ENCODE measurements at places on chromosomes 7 and 10. TPM values are rescaled to one million over a fixed set of nuclear protein-coding genes. Genes with fewer than 3 reads are reported as not detected.

The ZNF365 gene
- not detected for total RNA-seq

The AKR1C4 gene
- not detected for total RNA-seq

The TRIM74 gene
- not detected for total RNA-seq

The TMEM236 gene
- total RNA-seq, result 0.11 TPM

The MUC3A gene
- not detected for total RNA-seq

The FAM25A gene
- not detected for total RNA-seq

The LRGUK gene
- total RNA-seq, result 0.09 TPM

GRCh38 chr10:92593619-92594588 lies 974 bp downstream of the KIF11 start:
- no peak for DNase-seq
- peak overlapping the region; percentile 95 for H3K4me3 ChIP-seq
- peaks cover 23% of the 10 kb centered on the region for H3K4me1 ChIP-seq
- H3K27me3 ChIP-seq, result peaks cover 4% of the 10 kb centered on the region
- H3K27ac ChIP-seq, result peak overlapping the region; percentile 98

- no peak for DNase-seq
- H3K27me3 ChIP-seq, result no peaks in the 10 kb centered on the region
- H3K4me3 ChIP-seq, result no peak overlapping the region
- no peaks in the 10 kb centered on the region for H3K36me3 ChIP-seq
- H3K4me1 ChIP-seq, result no peaks in the 10 kb centered on the region
- no peak overlapping the region for H3K27ac ChIP-seq
Measured at GRCh38 chr10:71651928-71652327, 67.7 kb downstream of the C10orf105 start.

DNA sequence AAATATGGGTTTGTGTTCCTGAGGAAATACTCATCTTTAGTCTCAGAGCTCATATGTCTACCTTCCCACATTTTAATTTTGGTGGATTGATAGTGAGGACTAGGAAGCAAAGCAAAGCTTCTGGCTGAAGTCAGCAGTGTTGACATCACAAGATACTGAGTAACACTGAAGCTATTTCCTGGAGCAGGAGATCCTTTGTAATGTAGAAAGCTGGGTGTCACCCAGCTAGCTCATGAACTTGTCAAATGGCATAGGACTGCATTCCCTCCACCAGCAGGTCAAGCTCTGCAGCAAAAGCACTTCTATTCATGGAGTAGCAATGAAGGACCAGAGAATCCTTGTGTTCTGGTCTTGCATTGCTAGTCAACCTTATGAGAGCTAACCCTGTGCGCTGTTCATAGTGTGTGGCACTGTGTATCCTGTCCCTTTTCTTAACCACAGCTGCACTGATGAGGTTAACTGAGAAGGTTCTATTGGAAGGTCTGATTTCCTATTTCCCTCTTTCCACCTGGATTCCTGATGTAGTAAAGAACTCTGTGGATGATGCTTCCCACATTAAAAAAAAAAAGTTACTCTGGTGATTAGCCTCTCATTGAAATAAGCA lies 94.8 kb upstream of the ZNF804B start:
- H3K27ac ChIP-seq, result no peak overlapping the region
- H3K4me1 ChIP-seq, result no peaks in the 10 kb centered on the region
- no peak overlapping the region for H3K4me3 ChIP-seq
- no peaks in the 10 kb centered on the region for H3K36me3 ChIP-seq

GRCh38 chr7:139709485-139709884 lies 68.3 kb downstream of the HIPK2 start:
- no peak overlapping the region for H3K27ac ChIP-seq
- DNase-seq, result no peak
- peaks cover under 1% of the 10 kb centered on the region for H3K4me1 ChIP-seq
- H3K36me3 ChIP-seq, result peaks cover 10% of the 10 kb centered on the region

DNA sequence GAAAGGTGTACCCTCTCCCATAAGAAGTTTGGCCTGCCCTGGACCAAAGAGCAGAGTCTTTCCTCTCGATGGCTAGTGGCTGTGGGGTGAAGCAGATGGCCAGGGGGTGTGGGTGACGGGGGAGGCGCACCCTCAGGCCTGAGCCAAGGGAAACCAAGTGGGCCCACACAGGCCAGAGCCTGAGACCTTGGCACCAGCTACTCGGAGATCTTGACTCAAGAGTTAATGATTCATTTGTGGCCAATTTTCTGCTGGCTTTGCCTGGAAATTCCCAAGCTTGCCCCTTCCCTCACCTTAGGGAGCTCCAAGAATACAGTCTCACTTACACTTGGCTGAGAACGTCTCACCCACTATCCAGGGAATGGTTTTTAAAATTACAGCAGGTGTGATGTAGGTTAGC lies 42.7 kb downstream of the ZMIZ1 start:
- no peak for DNase-seq
- H3K36me3 ChIP-seq, result no peaks in the 10 kb centered on the region
- H3K27me3 ChIP-seq, result no peaks in the 10 kb centered on the region
- no peak overlapping the region for H3K27ac ChIP-seq

- H3K4me3 ChIP-seq, result no peak overlapping the region
- no peaks in the 10 kb centered on the region for H3K27me3 ChIP-seq
- no peak overlapping the region for H3K27ac ChIP-seq
- no peak for DNase-seq
- H3K36me3 ChIP-seq, result no peaks in the 10 kb centered on the region
Measured at GRCh38 chr10:71643904-71644303, 75.7 kb downstream of the C10orf105 start.

GRCh38 chr10:120075349-120075748 lies 182.8 kb downstream of the SEC23IP start:
- H3K4me1 ChIP-seq, result no peaks in the 10 kb centered on the region
- H3K4me3 ChIP-seq, result no peak overlapping the region
- H3K27ac ChIP-seq, result no peak overlapping the region
- peaks cover 22% of the 10 kb centered on the region for H3K27me3 ChIP-seq

DNA sequence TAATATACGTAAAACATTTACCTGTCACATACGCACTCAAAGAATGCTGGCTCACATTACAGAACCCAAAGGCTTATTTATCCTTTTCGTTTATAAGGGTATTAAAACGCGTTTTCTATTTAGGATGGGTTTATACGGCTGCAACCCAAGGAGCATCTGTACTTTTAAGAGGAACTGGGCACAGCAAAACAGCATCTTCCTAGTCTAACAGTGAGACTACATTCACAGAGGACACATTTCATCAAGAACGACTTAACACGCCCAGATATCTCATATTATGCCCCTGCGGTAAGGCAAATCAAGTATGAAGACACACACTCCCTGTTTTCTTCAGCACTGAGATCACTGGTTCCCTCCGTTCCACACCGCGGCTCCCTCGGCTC lies 533 bp upstream of the DMTF1 start:
- peak overlapping the region; percentile 99 for H3K4me3 ChIP-seq
- no peaks in the 10 kb centered on the region for H3K27me3 ChIP-seq
- peaks cover 26% of the 10 kb centered on the region for H3K36me3 ChIP-seq
- DNase-seq, result no peak

DNA sequence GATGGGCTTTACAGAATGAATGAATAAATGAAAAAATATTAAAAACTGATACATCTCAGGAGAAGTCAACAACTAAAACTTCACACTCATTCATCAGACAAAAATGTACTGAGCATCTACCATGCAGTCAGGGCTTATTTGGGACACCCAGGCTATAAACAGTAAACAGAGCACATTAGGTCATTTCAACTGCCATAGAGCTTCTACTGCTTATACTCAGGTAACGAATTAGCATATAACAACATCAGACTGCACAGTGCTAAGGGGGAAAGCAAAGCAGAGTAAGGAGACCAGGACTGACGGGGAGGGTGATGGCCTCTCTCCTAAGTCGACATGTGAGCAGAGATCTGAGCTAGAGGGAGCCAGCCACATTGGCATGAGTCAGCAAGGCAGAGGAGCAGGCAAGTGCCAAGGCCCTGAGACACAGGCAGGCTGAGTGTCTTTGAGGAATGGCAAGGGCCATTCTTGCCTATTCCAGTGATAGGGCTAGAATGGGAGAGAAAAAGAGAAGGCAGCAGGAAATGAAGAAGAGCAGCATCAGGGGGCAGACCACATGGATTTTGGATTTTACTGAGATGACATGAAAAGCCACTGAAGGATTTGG lies 528.9 kb downstream of the PARD3 start:
- H3K36me3 ChIP-seq, result no peaks in the 10 kb centered on the region
- peaks cover 12% of the 10 kb centered on the region for H3K27me3 ChIP-seq
- no peak overlapping the region for H3K4me3 ChIP-seq
- H3K4me1 ChIP-seq, result peaks cover 12% of the 10 kb centered on the region
- no peak for DNase-seq
- no peak overlapping the region for H3K27ac ChIP-seq

GRCh38 chr7:155571581-155572345 lies 25.4 kb upstream of the CNPY1 start:
- no peak for DNase-seq
- peaks cover 3% of the 10 kb centered on the region for H3K27me3 ChIP-seq
- no peak overlapping the region for H3K4me3 ChIP-seq
- H3K27ac ChIP-seq, result no peak overlapping the region

- H3K4me3 ChIP-seq, result no peak overlapping the region
- no peak overlapping the region for H3K27ac ChIP-seq
- peaks cover 30% of the 10 kb centered on the region for H3K4me1 ChIP-seq
- H3K36me3 ChIP-seq, result no peaks in the 10 kb centered on the region
Measured at GRCh38 chr10:50533296-50533695, 90.5 kb downstream of the SGMS1 start.

DNA sequence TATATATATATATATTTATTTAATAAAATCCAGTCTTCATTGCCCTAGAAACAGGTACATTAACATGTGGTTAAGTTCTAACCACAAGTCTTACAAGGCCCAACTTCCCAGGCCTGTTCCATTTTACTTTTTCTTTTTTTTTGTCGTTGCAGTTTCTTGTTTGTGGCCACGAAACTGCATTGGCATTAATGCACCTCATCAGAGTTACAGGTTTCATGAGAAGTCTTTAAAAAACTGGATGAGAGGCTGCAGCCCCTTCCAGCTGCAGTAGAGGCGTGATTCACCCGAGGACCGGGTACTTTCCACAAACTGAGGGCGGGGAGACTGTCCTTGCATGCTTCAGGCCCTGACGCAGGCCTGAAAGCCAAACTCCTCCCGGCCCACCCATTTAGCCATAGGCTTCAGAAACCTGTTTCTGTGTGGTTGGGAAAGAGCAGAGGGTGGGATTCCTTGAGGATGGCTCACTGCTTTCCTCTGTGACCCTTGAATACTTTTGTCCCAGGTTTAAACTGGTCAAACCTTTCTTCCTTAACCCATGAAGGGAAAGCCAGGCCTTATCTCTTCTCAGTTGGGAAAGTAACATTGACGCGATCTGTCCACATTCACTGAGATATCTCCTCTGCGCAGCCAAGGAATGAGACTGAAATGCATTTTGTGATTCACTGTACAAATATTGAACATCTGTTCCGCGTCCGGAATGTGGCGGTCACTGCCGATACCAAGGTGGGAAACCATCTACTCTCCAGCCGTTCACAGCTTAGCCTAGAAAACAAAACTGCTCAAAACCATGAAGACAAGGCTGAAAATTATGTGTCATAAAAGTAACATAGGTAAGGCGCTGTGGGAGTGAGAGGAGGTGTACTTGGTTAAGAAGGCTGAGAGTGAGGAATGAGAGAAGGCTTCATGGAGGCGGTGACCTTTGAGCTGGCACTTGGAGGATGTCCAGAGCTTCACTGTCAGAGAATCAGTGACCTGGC lies 311.7 kb downstream of the GATA3 start:
- no peak overlapping the region for H3K4me3 ChIP-seq
- DNase-seq, result peak; percentile 73
- no peaks in the 10 kb centered on the region for H3K36me3 ChIP-seq
- peaks cover 39% of the 10 kb centered on the region for H3K4me1 ChIP-seq
- H3K27me3 ChIP-seq, result no peaks in the 10 kb centered on the region

GRCh38 chr10:71705582-71705981 lies 14.0 kb downstream of the C10orf105 start:
- H3K27ac ChIP-seq, result no peak overlapping the region
- DNase-seq, result no peak
- H3K4me1 ChIP-seq, result peaks cover 25% of the 10 kb centered on the region
- H3K4me3 ChIP-seq, result no peak overlapping the region

- H3K27me3 ChIP-seq, result peaks cover 4% of the 10 kb centered on the region
- no peak overlapping the region for H3K27ac ChIP-seq
- DNase-seq, result no peak
- H3K4me3 ChIP-seq, result no peak overlapping the region
- no peaks in the 10 kb centered on the region for H3K4me1 ChIP-seq
Measured at GRCh38 chr10:10613656-10614244, 403.9 kb upstream of the CELF2 start.

DNA sequence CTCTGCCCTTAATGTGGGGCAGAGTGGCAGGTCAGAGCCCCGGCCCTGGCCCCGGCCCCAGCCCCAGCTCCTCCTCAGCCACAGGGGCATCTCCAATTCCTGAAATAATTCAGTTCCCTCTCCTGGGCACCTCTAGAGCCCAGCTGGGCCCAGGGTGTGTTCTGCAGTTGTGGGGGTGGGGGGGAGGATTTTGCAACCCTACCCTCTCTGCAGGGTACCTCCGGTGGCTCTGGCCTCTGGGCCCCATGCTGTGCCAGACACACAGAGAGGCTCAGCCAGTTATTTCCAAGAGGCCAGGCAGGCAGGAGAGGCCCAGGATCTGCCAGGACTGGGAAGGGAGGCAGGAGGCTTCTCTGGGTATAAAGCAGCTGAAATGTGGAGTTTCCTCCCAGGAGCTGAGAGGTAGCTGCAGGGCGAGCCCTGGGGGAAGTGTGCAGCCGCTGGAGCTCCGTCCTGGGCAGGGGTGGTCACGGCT lies 47.9 kb downstream of the PWWP2B start:
- H3K36me3 ChIP-seq, result no peaks in the 10 kb centered on the region
- no peak for DNase-seq
- peaks cover 31% of the 10 kb centered on the region for H3K4me1 ChIP-seq
- H3K27ac ChIP-seq, result peak overlapping the region; percentile 80

DNA sequence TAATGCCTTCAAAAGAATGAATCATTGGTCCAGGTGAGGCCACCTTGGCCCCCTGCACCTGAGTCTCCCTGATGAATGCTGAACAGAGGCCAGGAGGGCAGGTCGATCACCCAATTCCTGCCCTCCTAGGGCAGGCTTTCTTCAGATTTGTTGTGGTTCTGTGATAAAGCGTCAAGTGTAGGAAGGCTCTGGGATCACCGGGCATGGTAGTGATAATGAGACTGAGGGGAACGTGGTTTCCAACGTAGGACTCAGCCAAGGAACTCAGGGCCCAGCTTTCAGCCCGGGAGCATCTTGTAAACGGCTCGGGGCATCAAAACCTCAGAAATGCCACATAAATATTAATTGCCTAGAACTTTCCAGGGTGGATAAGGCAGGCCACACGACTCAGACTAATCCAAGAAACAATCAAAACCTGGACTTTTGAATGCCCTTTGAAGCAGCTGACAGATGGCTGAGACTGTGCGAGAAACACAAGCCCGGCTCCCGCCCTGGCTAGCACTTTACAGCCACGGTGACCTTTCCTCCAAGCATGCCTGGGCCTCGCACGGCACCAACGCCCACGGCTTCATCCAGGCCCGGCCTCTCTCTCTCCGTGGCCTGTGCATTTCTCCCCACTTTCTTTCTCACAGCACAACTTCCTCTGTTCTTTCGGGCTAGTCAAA lies 239.3 kb upstream of the GRB10 start:
- H3K4me3 ChIP-seq, result no peak overlapping the region
- no peaks in the 10 kb centered on the region for H3K27me3 ChIP-seq
- no peak overlapping the region for H3K27ac ChIP-seq
- no peak for DNase-seq

Measured in activated CD8-positive, alpha-beta T cell treated with anti-CD3 and anti-CD28 coated beads for 36 hours (primary cell).